DND-41 (cell line): ENCODE measurements at places on chromosomes 2 and 18.

GRCh38 chr2:240643811-240644150 is 18.5 kb downstream of the GPR35 start:
- DNase-seq, result no peak

GRCh38 chr2:176169711-176170110 is 12.6 kb downstream of the HOXD3 start:
- DNase-seq, result no peak

GRCh38 chr2:199258291-199258690 is 199.4 kb downstream of the SATB2 start:
- no peak for DNase-seq

DNA sequence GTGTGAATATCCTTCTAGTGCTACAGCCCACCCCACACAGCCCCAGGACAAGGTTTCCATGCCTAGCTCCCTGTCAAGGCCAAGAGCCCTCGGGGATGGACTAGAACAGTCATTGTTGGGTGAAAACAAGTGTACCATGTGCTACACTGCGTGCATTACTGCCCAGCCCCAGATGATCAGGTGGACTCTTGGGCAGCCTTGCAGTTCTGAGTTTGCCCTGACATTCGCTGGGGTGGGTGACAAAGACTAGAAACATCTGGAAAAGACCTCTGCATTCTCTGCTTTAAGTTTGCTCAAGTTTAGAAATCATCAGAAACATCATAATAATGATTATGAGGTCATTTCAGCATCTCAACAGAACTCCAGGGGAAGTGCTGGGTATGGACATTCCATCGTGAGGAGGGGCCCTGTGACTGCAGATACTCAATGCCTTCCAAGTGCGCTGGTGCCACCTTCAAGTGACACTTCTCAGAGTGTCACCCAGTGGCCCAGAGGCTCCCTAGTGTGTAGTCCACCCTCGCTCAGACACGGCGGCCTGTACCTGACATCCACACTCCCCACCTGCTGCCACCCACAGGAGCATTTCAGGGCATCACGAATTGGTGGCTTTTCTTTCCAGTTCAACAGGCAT is 5.3 kb upstream of the PXDN start:
- no peak for DNase-seq

DNA sequence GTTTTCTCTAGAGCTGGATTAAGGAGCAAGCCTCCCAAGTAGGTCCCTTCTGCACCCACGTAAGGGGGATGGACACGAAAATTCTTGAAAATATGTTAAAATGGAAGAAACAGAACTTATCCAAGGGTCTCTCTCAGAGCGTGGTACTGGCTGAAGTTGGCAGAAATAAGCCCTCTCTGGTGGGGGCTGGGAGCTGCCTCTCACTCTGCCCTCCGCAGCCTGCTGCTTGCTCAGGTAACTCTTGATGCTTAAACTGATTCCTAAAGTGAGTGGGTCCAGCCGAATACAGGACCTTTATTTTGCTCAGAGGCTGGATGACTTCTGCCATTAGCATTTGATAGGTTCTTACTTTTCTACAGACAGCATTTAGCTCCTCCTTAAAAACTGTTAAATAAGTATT is 78.1 kb downstream of the SPHKAP start:
- DNase-seq, result no peak

DNA sequence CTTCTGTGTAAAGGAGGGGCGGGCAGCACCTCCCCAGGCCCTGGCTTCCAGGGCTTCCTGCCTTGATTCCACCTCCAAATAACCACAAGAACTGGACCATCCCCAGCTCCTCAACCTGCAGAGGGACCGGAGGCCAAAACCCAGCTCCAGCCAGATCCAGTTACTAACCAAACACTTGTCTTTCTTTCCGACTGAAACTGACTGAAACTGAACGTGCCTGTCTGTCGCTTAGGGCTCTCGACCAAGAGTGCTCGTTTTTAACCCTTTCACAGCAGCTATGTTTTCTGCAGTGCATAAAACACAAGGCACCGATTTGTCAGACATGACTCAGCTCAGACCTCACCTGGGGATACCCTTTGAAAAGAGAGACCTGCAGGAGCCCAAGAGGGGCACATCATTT is 249.9 kb upstream of the SIX2 start:
- no peak for DNase-seq

DNA sequence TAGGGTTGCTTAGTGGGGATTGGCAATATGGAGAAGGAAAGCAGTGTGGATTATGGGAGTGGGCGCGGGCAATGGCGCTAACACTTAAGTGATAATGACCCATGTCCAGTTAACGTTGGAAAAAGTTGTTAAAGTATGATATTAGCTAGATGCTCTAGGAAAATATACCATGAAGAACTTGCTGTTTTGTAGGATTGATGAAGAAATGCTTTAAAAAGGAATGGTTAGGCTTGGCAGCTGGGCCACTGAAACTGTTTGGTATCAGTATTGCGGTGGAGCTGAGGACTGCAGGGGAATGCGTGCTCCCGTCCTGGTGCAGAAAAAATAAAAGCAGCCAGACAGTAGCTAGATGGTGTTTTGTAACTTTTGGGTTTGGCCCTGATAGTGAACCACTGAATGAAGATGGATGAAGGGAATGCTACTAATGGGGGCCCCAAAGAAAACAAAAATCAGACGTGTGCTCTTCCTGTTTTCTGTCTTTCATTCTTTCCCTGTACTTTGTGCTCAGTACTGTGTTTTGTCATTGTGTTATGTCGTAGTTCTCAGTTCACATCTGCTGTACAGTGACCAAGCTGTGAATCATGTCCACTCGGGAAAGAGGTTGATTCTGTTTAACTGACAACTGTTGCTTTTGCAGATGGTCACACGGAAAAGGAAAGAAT is 999 bp downstream of the INSIG2 start:
- DNase-seq, result peak; percentile 33

GRCh38 chr2:195902857-195903256 is 165.8 kb downstream of the DNAH7 start:
- DNase-seq, result no peak

- DNase-seq, result no peak
Measured at GRCh38 chr2:204299766-204300165, 245.5 kb upstream of the PARD3B start.

GRCh38 chr2:20728114-20728758 is 61.3 kb downstream of the GDF7 start:
- DNase-seq, result no peak

GRCh38 chr2:150981826-150982225 is 279.8 kb downstream of the RBM43 start:
- DNase-seq, result no peak

- DNase-seq, result peak; percentile 64
Measured at GRCh38 chr2:231717281-231718171, 9.2 kb downstream of the PTMA start.

- DNase-seq, result no peak
Measured at GRCh38 chr2:86543335-86543734, 19.9 kb downstream of the CHMP3 start.

- DNase-seq, result no peak
Measured at GRCh38 chr2:239294571-239295054, 106.2 kb downstream of the HDAC4 start.

DNA sequence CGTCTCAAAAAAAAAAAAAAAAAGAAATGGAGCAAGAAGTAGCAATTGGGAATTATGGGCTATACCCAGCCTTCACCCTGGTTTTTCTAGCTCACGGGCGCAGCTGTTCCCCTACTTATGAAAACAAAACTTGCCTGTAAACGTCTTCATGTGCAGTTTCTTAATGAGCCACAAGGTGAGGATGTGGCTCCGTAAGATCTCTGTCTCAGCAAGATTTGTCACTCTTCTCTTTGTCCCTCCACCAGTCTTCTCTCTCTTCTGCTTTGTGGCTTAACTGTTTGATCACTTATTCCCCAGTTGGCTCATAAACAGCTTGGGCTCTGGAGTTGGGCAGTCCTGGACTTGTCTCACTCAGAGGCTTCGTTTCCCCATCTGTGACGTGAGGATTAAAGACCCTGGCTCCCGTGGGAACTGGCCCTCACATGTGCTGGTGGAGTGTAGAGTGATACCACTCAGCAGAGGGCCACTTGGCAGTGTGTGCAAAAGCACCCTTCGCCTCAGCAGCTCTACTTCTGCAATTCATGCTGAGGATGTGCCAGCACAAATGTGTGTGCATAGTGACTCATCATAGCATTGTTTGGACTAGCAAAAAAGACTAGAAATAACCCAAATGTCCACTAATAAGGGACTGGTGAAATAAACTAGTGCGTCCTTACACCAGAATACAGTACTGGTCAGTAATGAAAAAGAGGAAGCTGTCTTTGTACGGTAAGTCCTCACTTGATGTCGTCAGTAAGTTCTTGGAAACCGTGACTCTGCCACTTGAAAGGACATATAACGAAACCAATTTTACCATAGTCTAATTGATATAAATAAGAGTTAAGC is 8.7 kb downstream of the CEP68 start:
- DNase-seq, result peak; percentile 55

DNA sequence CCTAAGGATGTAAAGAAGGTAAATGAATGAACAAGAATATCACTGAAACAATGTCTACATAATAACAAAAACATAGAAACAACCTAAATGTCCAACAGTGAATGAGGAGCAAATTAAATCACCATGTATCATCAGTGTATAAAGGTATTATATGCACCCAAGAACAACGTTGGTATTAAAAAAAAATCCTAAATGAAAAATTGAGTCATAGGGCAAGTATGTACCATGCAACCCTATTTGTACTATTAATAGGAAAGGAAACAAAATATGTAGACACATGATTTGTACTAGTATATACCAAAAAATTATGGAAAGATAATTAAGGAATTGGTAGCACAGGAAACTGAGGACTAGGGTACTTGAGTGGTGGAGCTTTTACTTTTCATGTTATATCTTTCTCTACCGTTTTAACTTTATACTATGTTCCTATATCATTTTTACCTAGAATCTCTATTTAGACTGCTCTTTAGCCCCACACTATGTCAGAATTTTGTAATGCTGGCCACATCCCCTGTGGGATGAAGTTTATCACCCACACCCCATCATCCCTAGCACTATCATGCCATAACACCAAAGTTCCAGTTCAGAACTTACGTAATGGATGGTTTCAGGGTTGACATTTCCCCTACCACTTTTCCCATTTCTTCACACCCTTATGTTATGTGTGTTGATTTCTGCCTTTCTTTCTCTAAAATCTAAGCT is 25.6 kb downstream of the IKZF2 start:
- no peak for DNase-seq

GRCh38 chr18:78738076-78738690 is 241.4 kb upstream of the SALL3 start:
- no peak for DNase-seq

- DNase-seq, result no peak
Measured at GRCh38 chr2:124797049-124797448, 772.0 kb downstream of the CNTNAP5 start.

- DNase-seq, result peak; percentile 7
Measured at GRCh38 chr2:5528706-5529105, 163.5 kb upstream of the SOX11 start.

GRCh38 chr2:191692502-191693115 is 14.7 kb downstream of the NABP1 start:
- no peak for DNase-seq

GRCh38 chr2:8107621-8108378 is 574.1 kb upstream of the ID2 start:
- DNase-seq, result no peak

DNA sequence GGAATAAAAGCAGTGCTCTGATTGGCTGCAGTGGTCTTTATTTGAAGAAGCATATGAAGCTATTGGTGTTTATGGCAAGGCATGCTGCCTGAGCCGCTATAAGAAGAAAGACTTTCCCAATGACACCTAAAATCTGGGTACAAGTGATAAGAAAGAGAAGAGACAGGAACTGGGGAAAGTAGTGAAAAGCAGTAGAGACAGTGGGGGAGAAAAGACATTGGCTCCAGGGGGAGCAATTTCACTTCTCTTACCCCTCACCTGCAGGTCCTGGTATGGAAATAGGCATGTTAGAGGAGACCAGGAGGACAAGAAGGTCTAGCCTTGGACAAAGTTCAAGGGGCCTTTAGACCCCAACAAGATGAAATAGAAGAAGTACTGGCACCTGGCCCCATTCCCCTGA is 47.1 kb downstream of the PLCL1 start:
- no peak for DNase-seq

DNA sequence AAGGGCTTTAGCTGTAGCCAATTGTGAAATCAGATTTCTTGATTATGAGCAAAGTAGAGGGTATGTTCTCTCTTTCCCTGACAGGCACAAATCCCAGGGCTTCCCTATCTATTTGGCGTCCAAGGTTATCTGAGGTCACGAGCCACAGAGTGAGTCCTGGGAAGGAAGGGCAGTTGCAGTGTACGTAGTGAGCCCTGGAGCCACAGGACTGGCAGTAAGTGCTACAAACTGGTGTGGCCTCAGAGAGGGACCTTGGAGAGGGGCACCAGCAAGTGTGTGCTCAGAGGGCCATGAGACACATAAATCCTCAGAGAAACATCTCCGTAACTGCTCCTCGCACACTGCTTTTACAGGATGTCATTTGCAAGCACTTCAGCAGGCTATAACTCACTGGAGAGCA is 115.5 kb upstream of the SH3BP4 start:
- DNase-seq, result no peak

GRCh38 chr2:239587841-239588240 is 187.0 kb upstream of the HDAC4 start:
- no peak for DNase-seq

DNA sequence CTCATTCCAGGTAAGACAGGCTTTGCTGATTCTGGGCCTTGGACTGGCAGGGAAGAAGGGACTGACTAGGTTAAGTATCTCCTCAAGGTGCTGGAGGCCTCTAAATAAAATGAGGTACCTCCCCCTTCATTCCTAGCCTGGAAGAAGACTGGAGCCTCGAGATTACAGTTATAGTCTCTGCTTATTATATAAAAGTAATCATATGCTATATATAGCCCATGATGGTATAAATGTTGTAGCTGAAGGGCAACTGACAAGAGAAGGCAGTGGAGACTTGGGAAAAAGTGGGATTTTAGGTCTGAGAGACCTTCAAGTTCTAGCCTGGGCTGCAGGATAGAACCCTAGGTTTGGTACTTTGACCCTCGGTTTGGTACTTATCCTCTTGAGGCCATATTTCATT is 248.3 kb downstream of the PLCL1 start:
- DNase-seq, result no peak

GRCh38 chr2:232235716-232236115 is 142.8 kb upstream of the ALPP start:
- DNase-seq, result no peak

DNA sequence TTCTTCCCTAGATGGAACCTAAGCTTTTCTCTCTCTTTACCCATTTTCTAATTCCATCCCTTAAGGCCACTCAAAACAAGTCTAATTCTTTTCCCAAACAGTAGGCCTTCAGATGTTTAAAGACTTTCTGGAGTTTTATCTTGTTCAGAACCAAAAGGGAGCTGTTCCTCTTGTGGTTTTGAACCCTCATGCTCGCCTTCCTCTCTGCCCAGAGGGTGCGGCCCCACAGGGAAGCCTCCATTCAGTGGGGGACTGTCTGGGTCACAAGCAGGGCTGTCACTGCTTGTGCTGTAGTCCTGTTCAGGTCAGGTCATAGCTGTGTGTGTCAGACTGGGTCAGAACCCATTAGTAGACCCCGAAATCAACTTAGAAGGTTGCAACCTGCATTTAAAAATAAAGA is 56.5 kb downstream of the TET3 start:
- DNase-seq, result no peak
